MCF 10A (cell line): ENCODE measurements at places on chromosomes 11 and 22. TPM values are rescaled to one million over a fixed set of nuclear protein-coding genes. Genes with fewer than 3 reads are reported as not detected.

GRCh38 chr22:50470491-50470890 lies 4.3 kb downstream of the SBF1 start:
- no peaks in the 10 kb centered on the region for H3K27me3 ChIP-seq
- H3K4me1 ChIP-seq: peaks cover 24% of the 10 kb centered on the region
- H3K36me3 ChIP-seq: peaks cover 32% of the 10 kb centered on the region

- no peak overlapping the region for H3K27ac ChIP-seq
- peaks cover 28% of the 10 kb centered on the region for H3K36me3 ChIP-seq
These were observed 56.8 kb downstream of the MTMR2 start for GRCh38 chr11:95867105-95867504.

- no peak overlapping the region for H3K4me3 ChIP-seq
- no peak for DNase-seq
- H3K27me3 ChIP-seq: peaks cover 16% of the 10 kb centered on the region
- no peak overlapping the region for H3K27ac ChIP-seq
- H3K36me3 ChIP-seq: no peaks in the 10 kb centered on the region
These were observed 9.5 kb downstream of the ANO1 start for GRCh38 chr11:70087446-70088167.

The TRIM51 gene
- total RNA-seq: not detected in 2 replicates

The MIOX gene
- total RNA-seq: 0.63 and 1.6 TPM in 2 replicates

The MOGAT2 gene
- not detected in 2 replicates for total RNA-seq

The HOATZ gene
- total RNA-seq: not detected in 2 replicates

DNA sequence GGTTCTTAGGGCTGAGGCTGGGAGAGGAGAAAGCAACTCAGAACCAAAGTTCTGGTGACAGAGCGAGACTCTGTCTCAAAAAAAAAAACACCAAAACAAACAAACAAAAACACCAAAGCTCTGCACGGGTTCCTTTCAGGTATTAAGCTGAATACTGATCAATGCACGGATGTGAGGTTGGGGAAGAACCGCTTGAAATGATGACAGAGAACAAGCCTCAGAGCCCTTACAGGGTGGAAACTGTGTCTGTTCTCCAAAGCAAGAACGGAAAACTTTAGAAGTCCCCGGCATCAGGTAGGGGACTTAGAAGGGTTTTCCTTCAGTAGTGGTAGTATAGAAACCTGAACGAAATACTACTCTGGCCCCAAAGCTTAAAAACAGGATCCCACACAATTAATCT lies 260.0 kb downstream of the TBC1D22A start:
- H3K27me3 ChIP-seq: no peaks in the 10 kb centered on the region
- no peaks in the 10 kb centered on the region for H3K4me1 ChIP-seq
- no peak overlapping the region for H3K4me3 ChIP-seq
- H3K36me3 ChIP-seq: peaks cover 23% of the 10 kb centered on the region
- H3K27ac ChIP-seq: no peak overlapping the region

DNA sequence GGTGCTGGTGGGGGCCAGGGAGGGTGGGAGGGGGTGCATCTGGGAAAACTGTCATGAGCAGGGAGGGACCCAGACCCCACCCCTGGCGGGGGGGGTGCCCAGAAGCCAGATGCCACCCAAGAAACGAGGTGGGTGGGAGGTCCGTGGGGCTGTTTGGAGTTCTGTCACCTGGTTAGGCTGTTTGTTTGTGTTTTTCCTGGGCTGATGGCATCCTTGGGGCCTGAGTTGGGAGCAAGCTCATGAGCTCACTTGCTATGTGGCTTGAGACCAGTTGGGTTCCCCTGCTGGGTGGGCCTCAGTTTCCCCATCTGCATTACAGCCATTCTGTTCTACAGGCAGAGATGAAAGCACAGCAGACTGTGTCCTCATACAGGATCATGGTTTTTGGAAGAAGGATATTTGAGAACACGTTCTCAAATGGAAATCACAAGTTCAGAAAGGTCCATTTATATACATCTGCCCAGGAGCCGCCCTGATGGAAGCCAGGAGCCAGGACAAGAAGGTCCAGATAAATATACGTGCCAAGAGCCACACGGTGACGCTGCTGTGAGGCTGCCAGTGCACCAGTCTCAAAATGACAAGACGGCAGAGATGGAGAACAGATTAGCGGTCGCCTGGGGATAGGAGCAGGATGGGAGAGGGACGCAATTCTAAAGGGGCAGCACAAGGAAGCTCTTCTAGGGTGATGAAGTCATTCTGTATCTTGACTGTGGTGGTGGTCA lies 312.9 kb downstream of the MN1 start:
- H3K4me1 ChIP-seq: peaks cover 12% of the 10 kb centered on the region
- no peak overlapping the region for H3K4me3 ChIP-seq
- no peaks in the 10 kb centered on the region for H3K27me3 ChIP-seq
- DNase-seq: no peak

DNA sequence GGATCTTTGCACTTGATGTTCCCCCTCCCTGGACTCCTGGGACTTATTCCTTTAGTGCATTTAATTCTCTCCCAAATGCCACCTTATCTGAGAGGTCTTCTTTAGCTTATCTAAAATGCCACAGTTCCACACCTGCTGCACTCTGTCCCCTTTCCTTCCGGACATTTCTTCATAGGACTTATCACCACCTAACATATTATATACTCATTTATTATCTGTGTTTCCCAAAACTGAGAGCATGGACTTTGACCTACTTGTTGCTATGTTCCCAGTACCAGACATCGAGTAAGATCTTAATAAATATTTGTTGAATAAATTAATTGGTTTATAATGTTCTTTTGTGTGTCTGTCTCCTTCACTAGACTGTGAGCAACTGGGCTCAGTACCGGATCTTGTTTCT lies 585.3 kb downstream of the INSC start:
- peaks cover 70% of the 10 kb centered on the region for H3K27me3 ChIP-seq
- H3K4me3 ChIP-seq: no peak overlapping the region
- H3K4me1 ChIP-seq: no peaks in the 10 kb centered on the region
- H3K27ac ChIP-seq: no peak overlapping the region

DNA sequence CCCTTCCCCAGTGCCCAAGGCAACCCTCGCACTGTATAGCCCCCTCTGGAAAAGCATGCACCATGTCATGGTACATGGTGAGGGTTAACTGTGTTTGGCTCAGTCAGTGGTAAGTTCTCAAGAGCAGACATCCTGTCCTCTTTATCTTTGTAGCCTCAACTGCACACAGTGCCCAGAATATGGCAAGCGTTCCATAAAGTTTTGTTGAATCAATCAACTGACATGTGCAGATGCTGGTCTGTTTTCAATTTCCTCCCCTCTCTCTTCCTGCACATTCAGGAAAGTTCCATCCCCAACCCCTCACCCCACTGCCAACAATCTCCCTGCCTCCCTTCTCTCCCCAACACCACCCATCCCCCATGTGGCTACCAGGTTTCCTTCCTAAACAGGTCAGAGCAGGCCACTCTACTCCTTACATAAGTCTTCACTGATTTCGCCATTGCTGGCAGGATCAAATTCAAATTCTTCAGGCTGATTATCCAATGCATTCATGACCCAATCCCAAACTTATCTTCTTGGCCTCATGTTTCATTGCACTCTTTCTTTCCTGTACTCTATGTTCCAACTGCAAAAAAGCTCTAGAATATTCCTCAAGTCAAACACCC lies 15.5 kb upstream of the TMPRSS5 start:
- H3K36me3 ChIP-seq: no peaks in the 10 kb centered on the region
- H3K4me1 ChIP-seq: no peaks in the 10 kb centered on the region
- H3K27me3 ChIP-seq: no peaks in the 10 kb centered on the region
- no peak overlapping the region for H3K4me3 ChIP-seq
